ENCODE measurements at places on chromosomes 1 and 21.

GRCh38 chr1:216922406-216922805 lies 199.2 kb upstream of the ESRRG start:
- DNase-seq = no peak

DNA sequence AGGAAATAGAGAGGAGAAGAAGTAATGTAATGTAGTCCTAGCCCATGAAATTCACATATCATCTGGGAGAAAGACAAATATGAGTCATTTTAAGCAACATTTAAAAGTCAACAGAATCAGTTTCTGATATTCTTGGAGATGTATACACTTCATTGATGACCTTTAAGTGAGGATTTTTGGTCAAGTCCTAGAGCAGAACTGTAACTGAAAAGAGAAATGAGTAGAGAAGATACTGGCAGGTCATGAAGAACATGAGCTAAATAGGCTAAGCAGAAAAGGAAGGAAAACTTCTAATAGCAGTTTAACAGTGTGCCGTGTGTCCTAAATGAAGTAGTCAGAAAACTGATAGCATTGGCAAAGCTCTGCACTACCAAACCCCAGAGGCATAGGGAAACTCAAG lies 4.6 kb downstream of the ZFP69B start:
- no peak for DNase-seq

DNA sequence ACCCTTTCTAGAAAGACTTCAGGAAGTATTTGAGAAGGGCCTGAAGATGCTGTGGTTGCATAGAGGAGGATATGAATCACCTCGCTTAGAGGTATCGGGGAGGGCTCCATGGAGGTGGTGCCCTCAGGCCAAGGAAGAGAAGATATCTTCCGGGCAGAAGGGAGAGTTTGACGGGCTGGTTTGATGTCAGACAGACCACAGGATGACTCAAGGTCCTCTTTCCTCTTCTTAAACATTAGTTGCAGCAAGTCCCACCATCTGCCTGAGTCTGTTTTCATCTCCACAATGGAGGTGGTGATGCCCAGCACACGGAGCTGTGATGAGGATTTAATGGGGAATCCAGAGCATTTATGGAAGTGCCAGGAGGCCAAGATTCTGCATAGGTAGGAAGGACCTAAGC lies 25.1 kb upstream of the RUNX3 start:
- no peak for DNase-seq

GRCh38 chr1:237191403-237191802 lies 149.4 kb downstream of the RYR2 start:
- no peak for DNase-seq

GRCh38 chr21:44338971-44339910 lies at the start of gene CFAP410:
Gene CFAP410 (minus strand): TSS chr21:44339390. CDS start chr21:44339194, 196 bp downstream.
- peak; percentile 87 for DNase-seq

GRCh38 chr1:202658769-202659168 lies 51.5 kb downstream of the SYT2 start:
- no peak for DNase-seq

- no peak for DNase-seq
These were observed 26.9 kb upstream of the LBR start for GRCh38 chr1:225454733-225455132.

DNA sequence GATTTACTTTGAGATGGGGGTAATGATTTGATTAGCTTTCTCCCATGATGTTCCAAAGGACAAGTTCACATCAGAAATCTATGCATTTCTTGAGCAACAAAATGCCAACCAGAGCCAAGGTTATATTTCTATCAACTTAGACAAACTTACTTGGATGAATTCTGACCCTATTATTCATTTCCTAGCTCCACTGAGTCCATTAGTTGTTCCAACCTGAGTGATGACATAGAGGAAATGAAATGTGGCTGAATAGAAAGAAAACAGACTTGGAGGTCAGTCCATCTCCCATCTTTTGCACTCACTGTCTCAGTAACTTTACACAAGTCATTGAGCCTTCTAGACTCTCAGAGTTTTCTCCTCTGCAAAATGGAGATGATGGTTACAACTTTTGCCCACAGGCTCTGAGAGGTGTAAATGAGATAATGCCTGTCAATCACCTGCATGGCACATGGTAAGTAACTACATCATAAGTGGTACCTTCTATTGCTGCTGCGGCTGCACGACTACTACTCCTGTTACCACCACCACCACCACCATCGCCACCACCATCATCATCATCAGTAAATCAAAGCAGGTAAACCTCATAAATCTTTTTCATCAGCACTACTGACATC lies 98.2 kb downstream of the PTPN14 start:
- no peak for DNase-seq

DNA sequence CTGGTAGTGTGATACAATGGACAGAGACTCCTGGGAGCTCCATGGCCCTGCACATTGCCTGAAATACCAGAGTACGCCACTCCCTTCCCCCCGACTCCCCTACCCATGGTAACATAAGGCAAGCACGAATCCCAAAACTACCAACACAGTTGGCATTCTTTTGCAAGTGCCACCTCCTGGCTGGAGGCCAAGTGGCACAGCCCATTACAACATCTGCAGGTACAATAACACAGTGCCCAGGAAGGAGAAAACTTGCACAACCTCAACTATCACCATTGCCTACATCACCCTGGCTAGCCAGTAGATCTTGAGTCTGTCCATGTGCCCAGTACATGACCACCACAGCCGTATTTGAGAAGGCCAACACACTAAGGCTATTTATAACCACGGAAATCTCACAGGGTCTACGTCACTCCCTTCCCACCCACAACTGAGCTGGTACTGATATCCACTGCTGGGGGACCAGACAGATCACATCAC lies 11.7 kb downstream of the ADAMTS1 start:
- DNase-seq = no peak

- DNase-seq = no peak
These were observed 32.1 kb upstream of the HIVEP3 start for GRCh38 chr1:41950820-41951219.

DNA sequence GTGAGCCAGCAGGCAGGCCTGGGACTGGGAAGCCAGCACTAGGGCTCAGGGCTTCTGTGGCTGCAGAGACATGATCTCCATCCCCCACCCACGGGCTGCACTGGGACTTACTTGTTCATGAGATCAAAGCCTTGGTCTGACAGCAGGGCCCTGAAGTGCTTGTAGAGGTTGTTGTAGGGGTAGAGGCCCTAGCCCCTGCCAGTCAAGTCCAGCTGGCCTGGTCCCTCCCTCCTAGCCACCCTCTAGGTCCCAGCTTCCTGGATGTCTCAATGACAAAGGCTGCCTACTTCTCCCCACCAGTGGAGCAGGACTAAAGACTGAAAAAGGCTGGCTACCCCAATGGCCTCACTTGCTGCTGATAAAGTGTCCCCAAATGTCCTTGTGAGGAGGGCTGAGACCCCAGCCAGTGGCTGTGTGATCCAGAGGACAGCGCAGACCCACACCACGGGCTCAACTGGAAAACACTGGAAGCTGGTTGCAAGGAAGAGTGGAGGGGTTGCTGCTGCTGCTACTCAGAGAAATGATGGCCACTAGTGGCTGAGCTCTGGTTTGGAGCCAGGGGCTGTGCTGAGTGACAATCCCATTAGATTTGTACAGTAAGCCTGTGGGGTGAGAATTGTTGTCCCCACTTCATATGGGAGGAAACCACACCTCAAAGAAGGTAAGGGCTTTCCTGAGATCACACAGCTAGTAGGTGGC lies 1.4 kb downstream of the HTR1D start:
- DNase-seq = no peak

DNA sequence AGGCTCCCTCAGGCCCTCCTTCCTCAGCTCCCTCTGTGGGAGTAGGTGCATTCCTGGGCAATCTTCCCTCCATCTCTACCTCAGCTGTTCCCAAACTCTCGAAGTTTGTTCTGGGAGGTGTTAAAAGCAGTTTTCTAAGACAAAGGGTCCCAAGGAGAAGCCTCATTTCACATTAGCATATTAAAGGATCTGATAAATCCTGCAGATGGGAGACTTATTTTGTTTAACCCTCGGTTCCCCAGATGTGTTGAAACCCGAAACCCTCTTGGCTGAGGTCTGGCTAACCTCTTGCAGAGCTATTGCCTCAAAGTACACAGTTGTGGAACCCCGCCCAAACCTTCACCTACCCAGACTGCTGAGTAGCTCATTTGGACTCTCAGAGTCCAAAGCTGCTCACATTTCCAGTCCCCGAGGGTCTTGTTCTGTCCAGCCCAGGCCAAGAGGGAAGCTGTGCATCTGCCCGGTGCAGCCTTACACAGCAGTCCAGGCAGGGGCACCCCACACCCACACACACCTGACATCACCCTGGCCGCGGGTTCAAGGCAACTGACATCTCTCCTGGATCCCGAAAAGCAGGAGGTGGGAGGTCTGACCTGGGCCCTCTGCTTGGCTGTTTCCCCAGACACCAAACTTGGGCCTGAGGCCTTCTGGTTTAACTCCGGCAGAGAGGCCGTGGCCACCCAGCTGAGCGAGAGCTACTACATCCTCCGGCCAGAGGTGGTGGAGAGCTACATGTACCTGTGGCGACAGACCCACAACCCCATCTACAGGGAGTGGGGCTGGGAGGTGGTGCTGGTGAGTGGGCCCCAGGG lies 19.5 kb upstream of the SELENON start:
- no peak for DNase-seq

DNA sequence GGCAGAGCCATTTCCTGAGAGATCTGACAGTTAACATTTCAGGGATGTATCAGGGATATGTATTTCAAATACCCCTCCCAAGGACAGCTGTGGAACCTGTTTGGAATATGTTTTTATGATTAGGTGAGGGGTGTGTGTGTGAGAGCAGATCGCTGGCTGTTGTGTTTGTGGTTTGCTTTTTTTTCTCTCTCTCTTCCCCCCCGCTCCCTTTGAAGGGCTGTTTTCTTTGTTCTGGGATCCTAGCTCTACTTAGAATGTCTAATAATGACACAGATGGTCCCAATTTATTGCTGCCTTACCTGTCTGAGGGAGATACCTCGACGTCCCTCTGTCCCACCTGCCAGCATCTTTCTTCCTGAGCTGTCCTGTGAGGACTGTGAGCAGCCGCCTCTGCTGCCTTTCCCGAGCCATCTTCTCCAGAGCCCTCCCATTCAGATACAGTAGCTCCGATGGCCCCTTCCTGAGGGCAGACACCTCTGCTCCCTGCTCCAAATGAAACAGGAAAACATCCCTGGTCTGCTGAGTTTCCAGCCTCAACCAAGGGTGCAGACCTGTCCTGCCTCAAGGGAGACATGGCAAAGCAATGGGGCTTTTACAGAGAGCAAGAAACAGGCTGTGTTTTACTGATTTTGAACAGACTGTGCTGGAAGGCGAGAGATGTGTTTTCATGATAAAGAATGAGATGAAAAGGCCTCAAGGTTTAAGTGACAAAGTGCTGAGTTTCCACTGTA lies 138.0 kb upstream of the TNR start:
- no peak for DNase-seq

DNA sequence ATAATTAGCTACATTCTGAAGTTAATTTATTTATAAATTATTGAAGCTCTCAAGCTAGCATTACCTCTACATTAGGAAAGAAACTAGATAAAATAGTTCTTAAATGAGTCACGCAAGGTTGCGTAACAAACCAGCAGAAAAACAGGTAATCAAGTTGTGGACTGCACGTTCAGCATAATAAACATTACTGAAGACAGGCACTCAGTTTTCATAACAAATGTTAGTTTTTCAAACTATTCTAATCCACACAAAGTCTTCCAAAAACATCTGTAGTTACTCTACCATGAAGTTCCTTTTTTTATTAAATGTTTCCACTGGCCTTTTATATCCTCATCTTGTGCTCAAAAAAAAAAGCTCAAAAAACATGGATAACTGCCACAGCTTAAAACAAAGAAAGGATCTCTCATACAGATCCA lies 1.3 kb downstream of the TOR1AIP2 start:
- no peak for DNase-seq

All from hippocampal formation (tissue), 2 donors.